ENCODE measurements at places on chromosomes 16 and 17. TPM values are rescaled to one million over a fixed set of nuclear protein-coding genes. Genes with fewer than 3 reads are reported as not detected.

The MPP2 gene
- 0.96 TPM for total RNA-seq

The CACNA1H gene
- total RNA-seq: 0.24 TPM

The RHBDL1 gene
- total RNA-seq: 19.2 TPM

The PPY gene
- total RNA-seq: not detected

The EFNB3 gene
- total RNA-seq: not detected

The CWC25 gene
- 7.5 TPM for total RNA-seq

The FBXL20 gene
- 11.1 TPM for total RNA-seq

The TRPV3 gene
- 0.21 TPM for total RNA-seq

The C16orf74 gene
- total RNA-seq: 100 TPM

The MT1G gene
- 4.1 TPM for total RNA-seq

The GP1BA gene
- not detected for total RNA-seq

The WFIKKN1 gene
- 0.21 TPM for total RNA-seq

The WFIKKN2 gene
- total RNA-seq: not detected
